ENCODE measurements at places on chromosomes 16 and 17.

- DNase-seq: no peak
Observed at GRCh38 chr17:75695141-75695829, 26.0 kb upstream of the ITGB4 start.

DNA sequence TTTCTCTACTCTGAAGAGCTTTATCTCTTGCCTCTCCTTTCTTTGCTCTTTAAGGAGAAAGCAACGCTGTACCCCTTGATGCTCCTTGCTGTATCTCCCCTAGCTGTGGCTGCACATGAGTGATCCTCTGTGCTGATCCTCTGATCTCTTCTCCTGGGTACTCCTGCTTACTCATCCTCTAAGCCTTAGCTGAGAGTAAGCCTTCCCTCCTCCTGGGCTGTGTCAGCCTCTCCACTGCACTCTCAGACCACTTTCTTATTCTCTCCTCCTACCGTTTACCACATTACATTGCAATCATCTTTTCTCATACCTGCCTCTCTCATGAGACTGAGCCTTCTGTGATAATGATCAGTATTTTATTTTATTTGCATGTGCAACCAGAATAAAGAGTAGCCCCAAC, 25.1 kb downstream of the SOX9 start:
- no peak for DNase-seq

DNA sequence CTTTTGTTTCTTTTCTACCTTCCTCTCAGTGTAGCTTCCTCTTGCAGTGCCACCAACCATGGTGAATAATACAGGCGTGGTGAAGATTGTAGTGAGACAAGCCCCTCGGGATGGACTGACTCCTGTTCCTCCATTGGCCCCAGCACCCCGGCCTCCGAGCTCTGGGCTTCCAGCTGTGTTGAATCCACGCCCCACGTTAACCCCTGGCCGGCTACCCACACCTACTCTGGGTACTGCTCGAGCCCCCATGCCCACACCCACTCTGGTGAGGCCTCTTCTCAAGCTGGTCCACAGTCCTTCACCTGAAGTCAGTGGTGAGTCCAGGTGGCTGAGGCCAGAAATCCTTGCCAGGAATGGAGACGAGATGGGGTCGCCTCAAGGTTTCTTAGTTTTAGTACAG, 23.9 kb downstream of the SRCAP start:
- no peak for DNase-seq

DNA sequence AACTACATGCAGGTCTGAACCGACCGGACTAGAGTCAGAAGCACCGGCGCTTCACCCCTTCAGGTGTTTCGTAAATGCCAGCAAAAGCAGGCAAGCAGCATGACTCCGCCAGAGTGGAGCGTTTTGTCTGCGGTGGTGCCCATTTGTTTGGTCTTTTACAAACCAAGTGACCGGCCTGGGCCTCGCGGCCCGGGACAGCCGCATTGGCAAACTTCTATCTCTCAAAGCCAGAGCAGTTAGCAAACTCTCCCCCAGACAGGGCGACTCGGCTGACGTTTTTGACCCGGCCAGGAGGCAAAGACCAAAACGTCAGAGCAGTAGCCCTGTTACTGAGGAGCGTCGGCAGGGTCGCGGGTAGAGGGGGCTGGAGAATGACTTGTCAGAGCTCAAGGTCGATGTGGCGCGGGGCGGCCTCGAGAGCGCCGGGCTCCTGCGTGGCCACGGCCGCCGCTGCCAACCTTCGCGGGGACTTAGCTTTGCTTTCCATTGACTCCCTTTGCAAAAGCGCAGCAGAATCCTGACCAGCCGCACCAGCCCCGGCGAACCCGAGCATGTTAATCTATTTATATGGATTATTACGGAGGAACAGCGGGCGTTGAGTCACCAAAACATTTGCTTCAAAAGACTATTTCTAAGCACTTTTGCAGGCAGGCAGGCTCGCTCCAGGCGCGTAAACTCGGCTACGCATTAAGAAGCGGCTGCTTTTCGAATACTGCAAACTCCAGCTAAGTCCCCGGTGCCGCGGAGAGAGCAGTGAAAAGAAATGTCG, 763 bp upstream of the SOX9 start:
- DNase-seq: no peak

GRCh38 chr16:16890964-16891363, 512.0 kb downstream of the NPIPA7 start:
- DNase-seq: no peak

DNA sequence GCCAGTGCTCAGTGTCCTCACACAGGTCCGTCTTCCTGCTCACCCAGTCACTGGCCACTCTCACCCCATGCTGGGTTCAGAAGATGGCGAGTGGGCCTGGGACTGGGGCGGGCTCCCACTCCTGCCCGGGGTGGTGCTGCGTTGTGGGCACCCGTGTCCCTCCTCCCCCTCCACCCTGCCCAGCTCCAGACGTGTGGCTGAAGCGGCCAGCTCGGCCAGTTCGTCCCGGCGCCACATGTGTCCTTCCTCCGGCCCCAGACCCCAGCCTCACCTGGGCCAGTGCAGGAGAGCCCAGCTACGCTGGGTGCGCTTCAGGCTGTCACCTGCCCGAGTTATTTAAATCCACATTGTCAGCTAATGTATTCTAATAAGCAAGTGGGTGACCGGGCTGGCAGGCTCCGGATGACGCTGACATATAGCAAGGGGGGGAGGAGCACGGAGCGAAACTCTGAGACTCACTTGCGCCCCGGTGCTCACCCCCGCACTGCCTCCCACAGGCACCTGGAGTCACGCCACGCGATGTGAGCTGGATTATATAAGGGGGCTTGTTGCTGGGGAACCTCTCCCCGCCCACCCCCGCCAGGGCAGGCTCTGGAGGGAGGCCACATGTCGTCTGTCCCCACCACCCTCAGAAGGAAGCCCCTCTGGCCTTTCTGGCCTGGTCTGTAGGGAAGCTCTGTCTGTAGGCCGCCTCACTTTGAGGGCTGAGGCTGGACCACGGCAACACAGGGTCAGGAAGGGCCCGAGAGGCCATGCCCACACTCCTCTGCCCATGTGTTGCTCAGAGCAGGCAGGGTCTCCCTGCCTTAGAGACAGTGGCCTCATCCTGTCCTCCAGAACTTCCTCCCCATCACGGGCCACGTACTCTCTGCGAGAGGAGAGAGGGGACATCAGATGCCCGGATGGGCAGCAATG, 7.1 kb upstream of the BAIAP2 start:
- no peak for DNase-seq

GRCh38 chr16:84726079-84726668, 26.4 kb downstream of the USP10 start:
- peak; percentile 64 for DNase-seq

GRCh38 chr16:79560318-79560717, 40.2 kb downstream of the MAF start:
- no peak for DNase-seq

DNA sequence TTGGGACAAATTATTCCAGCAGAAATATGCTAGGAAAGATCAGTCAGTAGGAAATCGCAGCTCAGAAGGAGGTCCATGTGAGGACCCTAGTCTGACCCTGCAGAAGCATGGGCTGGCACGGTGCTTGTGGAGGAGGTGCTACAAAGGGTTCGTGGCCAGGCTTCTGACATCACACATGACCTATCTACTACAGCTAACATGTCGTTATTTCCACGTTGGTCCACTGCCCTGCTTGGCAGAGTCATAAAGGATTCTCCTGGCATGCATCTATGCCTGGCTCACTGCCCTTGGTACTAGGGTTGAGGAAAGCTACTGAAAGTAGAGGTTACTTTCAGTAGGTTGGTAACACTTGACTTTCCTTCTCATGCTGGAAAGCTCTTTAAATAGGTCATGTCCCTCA, 118.1 kb upstream of the SHISA6 start:
- DNase-seq: no peak

DNA sequence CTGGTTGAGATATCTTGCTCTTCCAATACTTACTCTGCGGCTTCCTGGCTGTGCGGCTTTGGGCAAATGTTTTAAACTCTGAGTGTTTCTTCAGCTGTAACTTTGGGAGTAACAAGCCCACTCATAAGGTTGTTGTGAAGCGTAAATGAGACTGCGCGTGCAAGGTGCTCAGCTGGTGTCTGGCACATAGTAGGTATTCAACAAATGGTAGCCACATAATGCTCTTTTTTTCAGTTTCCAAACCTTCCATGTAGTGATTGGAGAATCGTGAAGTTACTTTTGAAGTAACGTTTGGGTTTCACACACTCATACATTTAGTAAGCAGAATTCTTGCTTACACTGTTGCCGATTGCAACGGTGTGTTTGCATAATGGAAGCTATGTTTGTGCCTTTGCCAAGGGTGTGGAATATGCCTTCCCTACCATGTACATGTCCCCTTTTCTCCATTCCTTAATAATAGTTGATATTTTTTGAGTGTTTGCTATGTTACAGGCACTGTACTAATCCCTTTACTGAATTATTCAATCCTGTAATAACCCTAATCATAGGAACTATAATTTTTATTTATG, 829 bp downstream of the DHRS7B start:
- no peak for DNase-seq

DNA sequence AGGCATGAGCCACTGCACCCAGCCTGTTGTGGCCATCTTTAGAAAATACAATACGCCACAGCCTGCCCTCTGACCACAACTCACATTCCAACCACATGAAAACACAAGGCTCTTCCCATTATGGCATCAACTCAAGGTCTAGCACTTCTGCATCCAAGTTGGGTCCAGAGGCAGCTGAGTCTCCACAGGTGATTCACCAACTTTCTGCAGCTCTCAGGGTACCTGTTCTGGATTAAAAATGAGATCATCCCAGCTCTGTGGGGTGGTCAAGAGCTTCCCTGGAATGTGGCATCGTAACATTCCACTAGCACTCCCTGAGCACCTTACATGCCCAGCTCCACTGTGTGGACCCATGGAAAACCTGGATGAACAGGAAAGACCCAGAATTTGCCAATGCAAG, 9.9 kb upstream of the GUCY2D start:
- no peak for DNase-seq

DNA sequence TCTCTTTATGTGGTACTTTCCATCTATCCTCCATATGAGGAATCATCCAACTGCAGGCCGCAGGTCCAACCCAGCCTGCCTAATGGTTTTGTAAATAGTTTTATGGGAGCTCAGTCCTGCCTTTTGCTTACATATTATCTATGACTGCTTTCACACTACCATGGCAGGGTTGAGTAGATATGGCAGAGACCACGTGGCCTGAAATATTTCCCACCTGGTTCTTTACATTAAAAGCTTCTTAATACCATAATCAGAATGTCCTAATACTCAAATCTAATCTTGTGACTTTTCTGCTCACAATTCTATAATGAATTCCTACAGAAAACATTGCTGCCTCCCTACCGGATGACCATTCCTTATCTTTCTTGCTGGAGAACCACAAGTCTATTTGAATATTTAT, 71.7 kb downstream of the SHCBP1 start:
- DNase-seq: no peak

GRCh38 chr17:78313735-78314648, 45.9 kb downstream of the SOCS3 start:
- peak; percentile 60 for DNase-seq
